Activated CD4-positive, alpha-beta memory T cell treated with anti-CD3 and anti-CD28 coated beads, Interleukin-2, amount 10 ng/mL, durations not matched to agents 7 days and 5 days (primary cell): ENCODE measurements at places on chromosomes 4 and X. TPM values are rescaled to one million over a fixed set of nuclear protein-coding genes. Genes with fewer than 3 reads are reported as not detected.
A peak's percentile ranks its signal among the peaks of the same experiment; 100 is the strongest.

Gene CFAP99
- total RNA-seq = 0.08 TPM

Gene PABPC5
- total RNA-seq = not detected

Gene MAGEA2
- not detected for total RNA-seq

Gene CENPE
- total RNA-seq = 52.4 TPM

Gene NEUROG2
- not detected for total RNA-seq

Gene ADAM29
- total RNA-seq = not detected

Gene PCDH19
- total RNA-seq = not detected

Gene ZBTB49
- total RNA-seq = 7.4 TPM

Gene SLC10A4
- not detected for total RNA-seq

Gene IRS4
- total RNA-seq = not detected

Gene CFAP299
- not detected for total RNA-seq

Gene SPANXB1
- not detected for total RNA-seq

Gene SOX3
- total RNA-seq = not detected

Gene FMR1NB
- total RNA-seq = not detected

DNA sequence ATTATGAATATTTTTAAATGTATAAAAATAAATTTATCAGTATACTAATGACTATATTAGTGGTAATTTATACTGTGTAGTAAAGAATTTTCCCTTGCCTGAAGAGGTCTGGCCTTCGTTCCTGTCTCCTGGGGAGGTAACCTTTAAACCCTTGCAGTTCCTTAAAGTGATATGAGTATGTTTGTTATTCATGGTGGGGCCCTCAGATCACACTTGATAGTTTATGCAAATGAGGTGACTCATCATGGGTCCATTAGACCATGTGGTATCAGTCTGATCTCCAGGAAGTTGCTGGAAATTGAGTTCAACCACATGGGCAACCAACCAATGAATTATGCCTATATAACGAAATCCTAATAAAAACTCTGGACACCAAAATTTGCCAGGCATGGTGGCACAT is 904.1 kb downstream of the RPA4 start:
- no peak overlapping the region for H3K27ac ChIP-seq
- no peaks in the 10 kb centered on the region for H3K36me3 ChIP-seq
- H3K27me3 ChIP-seq = no peaks in the 10 kb centered on the region
- H3K4me3 ChIP-seq = no peak overlapping the region
- no peak for DNase-seq

- H3K4me1 ChIP-seq = no peaks in the 10 kb centered on the region
- H3K27ac ChIP-seq = no peak overlapping the region
- peaks cover 4% of the 10 kb centered on the region for H3K27me3 ChIP-seq
- no peak overlapping the region for H3K4me3 ChIP-seq
- no peak for DNase-seq
These were observed 121.3 kb downstream of the NWD2 start for GRCh38 chr4:37365888-37366287.

GRCh38 chr4:169604903-169605331 is 7.5 kb downstream of the NEK1 start:
- no peak overlapping the region for H3K27ac ChIP-seq
- no peak overlapping the region for H3K4me3 ChIP-seq
- peaks cover 33% of the 10 kb centered on the region for H3K36me3 ChIP-seq

GRCh38 chr4:163748449-163748848 is 254.0 kb downstream of the TMA16 start:
- no peak overlapping the region for H3K27ac ChIP-seq
- no peak for DNase-seq
- H3K4me3 ChIP-seq = no peak overlapping the region
- H3K27me3 ChIP-seq = no peaks in the 10 kb centered on the region

DNA sequence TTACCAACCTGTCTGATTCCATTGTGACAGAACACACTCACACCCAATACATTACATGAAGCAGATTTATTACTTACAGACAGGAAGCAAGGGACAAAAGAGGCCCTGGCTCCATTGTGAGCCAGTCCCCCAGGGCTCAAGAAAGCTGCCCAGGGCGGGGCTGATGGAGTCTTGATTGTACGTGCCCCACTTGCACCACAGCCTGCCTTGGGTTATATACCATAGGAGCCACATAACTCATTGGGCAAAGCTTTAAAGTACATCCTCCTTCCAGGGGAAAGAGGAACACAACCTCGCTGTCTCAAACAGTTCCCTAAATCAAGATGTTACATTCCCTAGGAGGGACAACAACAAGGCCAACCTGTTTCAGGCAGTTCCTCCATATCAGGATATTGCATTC is 3.4 kb upstream of the ZRSR2 start:
- H3K4me3 ChIP-seq = no peak overlapping the region
- no peak for DNase-seq
- H3K4me1 ChIP-seq = peaks cover 14% of the 10 kb centered on the region
- peaks cover 19% of the 10 kb centered on the region for H3K36me3 ChIP-seq
- H3K27me3 ChIP-seq = no peaks in the 10 kb centered on the region

DNA sequence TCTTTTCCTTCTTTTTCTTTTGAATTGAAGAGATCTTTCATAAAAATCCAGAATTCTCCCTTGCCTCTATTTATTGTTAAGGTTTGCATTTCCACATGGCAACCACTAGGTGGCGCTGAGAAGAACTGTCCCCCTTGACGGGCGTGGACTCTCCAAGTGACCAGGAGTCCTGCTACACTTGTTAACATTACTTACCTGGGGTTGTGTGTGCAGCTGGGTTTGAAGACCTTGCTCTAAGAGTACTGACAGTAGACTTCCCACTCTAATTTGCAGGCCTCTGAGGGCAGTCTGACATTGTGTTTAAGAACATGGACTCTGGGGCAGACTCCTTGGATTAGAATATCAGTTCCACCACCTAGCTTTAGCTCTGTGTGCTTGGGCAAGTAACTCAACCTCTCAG is 52.8 kb downstream of the GPRIN3 start:
- DNase-seq = peak; percentile 50
- H3K4me1 ChIP-seq = peaks cover 75% of the 10 kb centered on the region
- H3K36me3 ChIP-seq = peaks cover 68% of the 10 kb centered on the region
- H3K4me3 ChIP-seq = no peak overlapping the region

GRCh38 chr4:126470862-126471261 is 1156.1 kb downstream of the FAT4 start:
- H3K36me3 ChIP-seq = no peaks in the 10 kb centered on the region
- no peaks in the 10 kb centered on the region for H3K27me3 ChIP-seq
- H3K4me1 ChIP-seq = no peaks in the 10 kb centered on the region

DNA sequence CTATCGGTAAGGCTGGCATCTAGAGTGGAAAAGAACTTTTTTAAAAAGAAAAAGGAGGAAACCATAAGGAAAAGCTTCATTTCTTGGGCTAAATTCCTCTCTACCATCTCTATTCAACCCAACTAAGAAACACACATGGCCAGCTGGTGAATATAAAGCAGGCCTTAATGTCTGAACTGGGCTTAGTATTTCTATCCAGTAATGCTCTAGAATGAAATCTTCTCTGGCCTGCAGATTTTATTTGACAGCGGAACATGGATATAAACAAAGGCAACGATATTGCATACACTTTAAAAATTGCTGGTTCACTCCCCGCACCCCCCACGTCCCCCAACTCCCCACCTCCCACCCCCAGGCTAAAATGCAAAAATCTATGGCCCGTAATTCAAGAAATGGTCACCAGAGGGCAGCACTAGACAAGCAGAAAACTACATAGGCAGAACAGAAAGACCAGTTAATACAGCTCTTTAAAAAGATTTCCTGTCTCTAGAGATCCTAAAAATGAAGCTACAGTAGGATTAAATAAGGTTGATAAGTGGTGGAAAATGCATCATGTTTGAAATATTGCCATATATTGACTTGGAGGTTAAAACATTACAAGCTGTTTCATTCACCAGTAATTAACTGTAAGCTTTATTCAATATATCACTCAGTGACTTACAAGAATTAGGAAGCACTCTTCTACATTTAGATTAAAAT is 155.2 kb upstream of the GALNT7 start:
- no peak overlapping the region for H3K27ac ChIP-seq
- H3K36me3 ChIP-seq = no peaks in the 10 kb centered on the region
- peaks cover 7% of the 10 kb centered on the region for H3K27me3 ChIP-seq
- H3K4me3 ChIP-seq = no peak overlapping the region
- H3K4me1 ChIP-seq = peaks cover 3% of the 10 kb centered on the region

- no peak overlapping the region for H3K4me3 ChIP-seq
- H3K27me3 ChIP-seq = no peaks in the 10 kb centered on the region
- H3K27ac ChIP-seq = no peak overlapping the region
- DNase-seq = no peak
- H3K36me3 ChIP-seq = no peaks in the 10 kb centered on the region
- H3K4me1 ChIP-seq = no peaks in the 10 kb centered on the region
These were observed 28.4 kb downstream of the MAGEB16 start for GRCh38 chrX:35826503-35826902.

GRCh38 chr4:173958445-173958844 is 325.0 kb downstream of the FBXO8 start:
- H3K36me3 ChIP-seq = no peaks in the 10 kb centered on the region
- no peaks in the 10 kb centered on the region for H3K4me1 ChIP-seq
- H3K27ac ChIP-seq = no peak overlapping the region
- no peak overlapping the region for H3K4me3 ChIP-seq
- no peaks in the 10 kb centered on the region for H3K27me3 ChIP-seq

- peak overlapping the region; percentile 29 for H3K4me3 ChIP-seq
- DNase-seq = peak; percentile 56
- peak overlapping the region; percentile 83 for H3K27ac ChIP-seq
These were observed 160.9 kb downstream of the SMIM20 start for GRCh38 chr4:26074712-26075430.

GRCh38 chr4:7739077-7739917 is 200.4 kb downstream of the AFAP1 start:
- H3K4me1 ChIP-seq = no peaks in the 10 kb centered on the region
- H3K4me3 ChIP-seq = no peak overlapping the region
- no peaks in the 10 kb centered on the region for H3K27me3 ChIP-seq

DNA sequence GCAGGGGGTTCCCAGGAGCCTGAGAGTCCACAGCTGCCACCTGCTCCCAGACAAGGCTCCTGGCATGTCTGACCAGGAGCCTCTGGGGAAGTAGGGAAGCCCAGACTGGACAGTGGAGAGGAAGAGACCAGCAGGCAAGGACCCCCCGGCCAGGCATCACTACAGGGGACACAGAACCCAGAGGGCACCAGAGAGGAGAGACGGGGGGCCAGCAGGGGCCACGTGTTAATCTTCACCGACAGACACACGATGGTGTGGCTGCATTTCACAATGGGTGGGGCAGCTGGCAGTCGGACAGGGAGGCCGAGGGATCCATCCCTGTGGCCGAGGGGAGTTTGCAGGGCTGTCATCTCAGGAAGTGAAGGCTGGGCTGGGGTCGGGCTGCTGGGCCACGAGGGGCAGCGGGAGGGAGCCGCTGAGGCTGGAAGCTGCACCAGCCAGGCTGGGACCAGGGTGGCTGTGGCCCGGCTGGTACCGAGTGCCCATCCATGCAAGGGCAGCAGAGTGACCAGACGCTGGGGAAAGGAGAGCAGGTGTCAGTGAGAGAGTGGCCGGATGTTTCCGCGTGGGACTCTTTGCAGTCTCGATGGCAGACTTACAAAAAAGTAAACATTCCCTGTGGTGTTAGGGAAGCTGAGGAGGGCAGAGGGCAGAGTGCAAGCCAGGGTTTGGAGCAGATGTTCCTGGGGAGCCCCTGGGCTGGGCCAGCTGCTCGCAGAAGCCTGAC is 4.7 kb downstream of the PDE6B start:
- DNase-seq = no peak
- H3K36me3 ChIP-seq = peaks cover 8% of the 10 kb centered on the region
- no peaks in the 10 kb centered on the region for H3K4me1 ChIP-seq
- no peaks in the 10 kb centered on the region for H3K27me3 ChIP-seq
- H3K4me3 ChIP-seq = no peak overlapping the region

- no peak overlapping the region for H3K27ac ChIP-seq
- H3K4me3 ChIP-seq = no peak overlapping the region
- DNase-seq = no peak
- peaks cover 3% of the 10 kb centered on the region for H3K27me3 ChIP-seq
- H3K4me1 ChIP-seq = no peaks in the 10 kb centered on the region
- no peaks in the 10 kb centered on the region for H3K36me3 ChIP-seq
These were observed 754.8 kb downstream of the RAB28 start for GRCh38 chr4:12729384-12729783.

- no peak overlapping the region for H3K4me3 ChIP-seq
- no peaks in the 10 kb centered on the region for H3K27me3 ChIP-seq
- no peak overlapping the region for H3K27ac ChIP-seq
- no peaks in the 10 kb centered on the region for H3K36me3 ChIP-seq
- no peaks in the 10 kb centered on the region for H3K4me1 ChIP-seq
- no peak for DNase-seq
These were observed 1.3 kb upstream of the MAGEC1 start for GRCh38 chrX:141902366-141902765.

DNA sequence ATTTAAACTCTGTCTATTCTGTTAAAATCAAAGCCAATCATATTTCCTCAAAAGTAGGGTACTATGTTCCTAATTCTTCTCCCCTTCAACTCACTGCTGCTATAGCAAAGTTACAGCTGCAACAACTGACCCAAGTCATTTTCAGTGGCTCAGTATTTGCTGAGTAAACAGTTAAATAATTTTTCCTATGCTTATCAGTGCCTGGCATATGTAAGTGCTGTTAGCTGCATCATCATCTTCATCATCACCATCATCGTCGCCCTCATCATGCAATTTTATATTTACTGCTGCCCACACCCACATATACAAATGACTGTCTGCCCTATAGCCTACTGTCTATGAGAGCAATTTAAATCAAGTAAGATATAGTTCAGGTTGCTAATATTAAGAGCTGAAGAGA is 21.9 kb downstream of the COQ2 start:
- H3K4me1 ChIP-seq = peaks cover 14% of the 10 kb centered on the region
- no peaks in the 10 kb centered on the region for H3K27me3 ChIP-seq
- no peak overlapping the region for H3K27ac ChIP-seq
- H3K4me3 ChIP-seq = no peak overlapping the region
- no peak for DNase-seq
